ENCODE measurements at places on chromosomes 7 and 10. TPM values are rescaled to one million over a fixed set of nuclear protein-coding genes. Genes with fewer than 3 reads are reported as not detected.

Gene ENKUR
- total RNA-seq = not detected

Gene SCART1
- total RNA-seq = 2.7 TPM

Gene FFAR4
- total RNA-seq = not detected

DNA sequence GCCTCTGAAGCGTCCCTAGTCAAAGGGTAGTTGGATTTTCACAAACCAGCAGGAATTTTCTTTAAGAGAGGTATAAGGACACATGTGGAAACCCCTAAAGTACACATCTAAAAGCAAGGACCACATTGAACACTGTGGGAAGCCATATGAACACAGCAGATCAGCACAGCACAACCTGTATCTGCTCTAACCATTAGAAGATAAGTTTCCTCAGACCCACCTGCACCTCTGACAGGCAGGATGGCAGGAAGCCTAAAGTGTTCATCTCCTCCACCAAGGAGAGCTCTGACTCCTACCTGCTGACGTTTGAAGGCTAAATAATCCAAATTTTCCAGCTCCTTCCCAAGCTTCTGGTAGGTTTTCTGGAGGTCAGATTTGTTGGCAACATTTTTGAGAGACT is 174.4 kb downstream of the CTNNA3 start:
- H3K4me3 ChIP-seq = no peak overlapping the region
- no peaks in the 10 kb centered on the region for H3K4me1 ChIP-seq
- H3K36me3 ChIP-seq = no peaks in the 10 kb centered on the region
- no peak overlapping the region for H3K27ac ChIP-seq
- no peak for DNase-seq

GRCh38 chr10:132341017-132341416 is 9.0 kb downstream of the LRRC27 start:
- peaks cover 17% of the 10 kb centered on the region for H3K4me1 ChIP-seq
- H3K4me3 ChIP-seq = no peak overlapping the region
- peaks cover 5% of the 10 kb centered on the region for H3K36me3 ChIP-seq
- no peaks in the 10 kb centered on the region for H3K27me3 ChIP-seq
- no peak for DNase-seq
- no peak overlapping the region for H3K27ac ChIP-seq

DNA sequence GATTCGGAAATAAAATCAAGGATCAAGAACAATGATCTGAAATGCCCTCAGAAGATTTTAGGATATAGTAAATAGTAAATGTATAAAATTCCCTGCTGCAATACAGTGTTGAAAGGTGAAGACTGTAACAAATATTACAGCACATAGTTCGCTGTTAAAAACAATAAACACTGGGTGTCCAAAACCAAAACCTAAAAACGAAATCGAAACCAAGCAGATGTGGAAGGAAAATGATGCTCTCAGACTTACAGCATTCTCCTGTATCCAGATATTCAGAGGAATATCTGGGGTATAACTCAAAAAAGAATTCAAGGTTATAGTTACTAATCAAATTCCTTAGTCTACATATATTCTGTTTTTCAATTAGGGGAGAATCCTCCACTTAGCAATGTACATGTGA is 708.1 kb upstream of the PCDH15 start:
- H3K27me3 ChIP-seq = no peaks in the 10 kb centered on the region
- H3K4me3 ChIP-seq = no peak overlapping the region
- no peak for DNase-seq
- H3K36me3 ChIP-seq = no peaks in the 10 kb centered on the region

GRCh38 chr10:929960-930624 is 1.4 kb downstream of the LARP4B start:
- peaks cover 42% of the 10 kb centered on the region for H3K4me1 ChIP-seq
- no peaks in the 10 kb centered on the region for H3K27me3 ChIP-seq
- H3K36me3 ChIP-seq = peaks cover 22% of the 10 kb centered on the region
- peak overlapping the region; percentile 96 for H3K27ac ChIP-seq
- H3K4me3 ChIP-seq = peak overlapping the region; percentile 96

DNA sequence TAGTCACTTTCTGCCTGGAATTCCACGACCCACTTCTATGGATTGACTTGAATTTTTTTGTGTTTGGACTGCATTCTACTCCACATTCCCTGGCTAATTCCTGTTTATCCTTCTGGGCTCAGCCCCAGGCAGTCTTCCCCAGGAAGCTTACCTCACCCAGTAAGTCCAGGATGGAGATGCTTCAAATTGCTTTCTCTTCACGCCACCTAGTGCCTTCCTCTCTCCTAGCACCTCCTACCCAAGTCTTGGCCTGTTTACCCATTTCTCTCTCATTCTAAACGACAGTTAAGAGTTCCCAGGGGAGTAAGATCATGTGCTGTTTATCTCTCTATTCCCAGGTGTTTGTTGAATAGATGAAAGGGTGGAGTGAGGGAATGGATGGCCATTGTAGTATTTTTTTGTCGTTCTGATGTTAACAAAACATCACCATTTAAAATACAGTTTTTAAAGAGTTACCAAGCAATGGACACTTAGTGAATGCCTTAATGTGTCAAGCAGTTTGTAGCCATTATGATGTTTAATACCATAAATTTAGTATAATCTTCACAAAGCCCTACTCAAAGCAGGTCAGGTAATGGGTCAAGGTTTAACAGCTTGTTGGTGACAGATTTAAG is 45.5 kb upstream of the TARP start:
- H3K27ac ChIP-seq = peak overlapping the region; percentile 76
- DNase-seq = no peak
- H3K36me3 ChIP-seq = no peaks in the 10 kb centered on the region

GRCh38 chr10:93722550-93722949 is 20.2 kb upstream of the FRA10AC1 start:
- H3K4me1 ChIP-seq = peaks cover 4% of the 10 kb centered on the region
- no peak overlapping the region for H3K27ac ChIP-seq
- no peak for DNase-seq
- no peak overlapping the region for H3K4me3 ChIP-seq
- H3K36me3 ChIP-seq = no peaks in the 10 kb centered on the region
- H3K27me3 ChIP-seq = peaks cover 13% of the 10 kb centered on the region

DNA sequence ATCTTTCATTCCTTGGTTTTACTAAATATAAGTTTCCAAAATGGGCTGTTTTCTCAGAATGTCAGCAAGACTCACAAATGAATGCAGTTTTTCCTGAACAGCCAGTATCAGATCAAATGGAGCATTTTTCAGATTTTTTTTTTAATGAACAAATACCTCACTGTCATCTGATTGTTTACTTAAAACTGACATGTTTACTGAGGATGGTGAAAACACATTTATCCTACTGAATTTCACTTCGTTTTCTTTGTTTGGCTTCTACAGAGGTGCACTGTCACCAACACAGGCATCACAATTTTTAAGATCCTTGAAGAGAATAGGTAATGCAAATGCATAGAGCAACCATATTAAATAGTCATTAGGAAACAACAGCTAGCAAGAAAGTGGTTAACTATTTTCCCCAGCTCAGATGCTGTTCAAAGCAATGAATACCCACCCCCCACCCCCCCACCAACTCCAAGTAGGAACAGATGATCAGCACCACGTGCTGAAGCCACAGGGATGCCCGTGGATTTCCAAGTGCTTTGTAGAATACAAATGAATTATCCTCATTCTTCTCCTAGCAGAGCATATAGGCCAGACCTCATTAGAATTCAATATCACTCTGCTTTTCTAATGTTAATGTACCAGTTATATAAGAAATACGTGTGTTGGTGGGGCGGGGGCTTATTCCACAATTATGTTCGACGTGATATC is 205.9 kb downstream of the SKAP2 start:
- no peak overlapping the region for H3K4me3 ChIP-seq
- peaks cover 32% of the 10 kb centered on the region for H3K27me3 ChIP-seq
- no peaks in the 10 kb centered on the region for H3K4me1 ChIP-seq
- H3K36me3 ChIP-seq = no peaks in the 10 kb centered on the region
- no peak for DNase-seq
- no peak overlapping the region for H3K27ac ChIP-seq

GRCh38 chr7:5702876-5703571 is 78.4 kb downstream of the RNF216 start:
- peaks cover 47% of the 10 kb centered on the region for H3K4me1 ChIP-seq
- no peaks in the 10 kb centered on the region for H3K27me3 ChIP-seq
- H3K36me3 ChIP-seq = peaks cover 40% of the 10 kb centered on the region
- no peak overlapping the region for H3K4me3 ChIP-seq
- H3K27ac ChIP-seq = no peak overlapping the region
- DNase-seq = no peak

DNA sequence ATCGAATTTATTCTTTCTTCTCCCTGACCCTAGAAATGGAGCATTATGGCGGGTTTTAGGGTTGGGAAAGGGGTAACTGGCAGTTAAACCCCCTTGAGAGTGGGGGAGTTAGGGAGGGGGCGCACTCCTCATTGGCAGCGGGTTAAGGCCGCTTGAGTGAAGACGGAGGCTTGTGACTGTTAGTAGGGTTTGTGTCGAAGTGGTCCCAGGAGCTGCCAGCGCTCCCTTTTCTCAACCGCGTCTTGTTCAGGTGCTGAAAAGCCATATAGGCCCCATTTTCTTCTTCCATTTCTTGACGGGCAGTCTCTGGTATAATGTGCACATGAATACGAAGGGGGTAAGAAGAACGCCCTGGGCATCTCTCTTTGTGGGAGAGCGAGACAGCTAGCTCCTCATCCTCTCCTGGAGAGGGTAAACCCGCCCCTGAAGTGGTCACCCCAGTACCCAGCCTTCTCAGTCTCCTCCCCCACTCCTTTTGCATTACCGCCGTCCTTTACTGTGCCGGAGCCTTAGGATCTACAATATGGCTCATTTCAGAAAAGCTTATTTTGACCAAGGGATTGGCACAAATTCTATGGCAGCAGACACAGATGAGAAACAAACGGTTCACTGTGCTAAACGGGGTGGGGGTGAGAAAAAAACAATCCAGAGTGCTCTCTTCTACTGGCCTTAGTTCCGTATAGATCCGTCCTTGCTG is 836 bp downstream of the KMT2E start:
- peak; percentile 73 for DNase-seq
- H3K36me3 ChIP-seq = peaks cover 73% of the 10 kb centered on the region

- H3K4me1 ChIP-seq = no peaks in the 10 kb centered on the region
- H3K27ac ChIP-seq = no peak overlapping the region
These were observed 171.7 kb upstream of the CELF2 start for GRCh38 chr10:10845826-10846503.

- DNase-seq = no peak
- no peaks in the 10 kb centered on the region for H3K4me1 ChIP-seq
- H3K27me3 ChIP-seq = no peaks in the 10 kb centered on the region
- H3K36me3 ChIP-seq = no peaks in the 10 kb centered on the region
- H3K27ac ChIP-seq = no peak overlapping the region
- H3K4me3 ChIP-seq = no peak overlapping the region
These were observed 320.7 kb downstream of the CDC14C start for GRCh38 chr7:49245062-49245461.

DNA sequence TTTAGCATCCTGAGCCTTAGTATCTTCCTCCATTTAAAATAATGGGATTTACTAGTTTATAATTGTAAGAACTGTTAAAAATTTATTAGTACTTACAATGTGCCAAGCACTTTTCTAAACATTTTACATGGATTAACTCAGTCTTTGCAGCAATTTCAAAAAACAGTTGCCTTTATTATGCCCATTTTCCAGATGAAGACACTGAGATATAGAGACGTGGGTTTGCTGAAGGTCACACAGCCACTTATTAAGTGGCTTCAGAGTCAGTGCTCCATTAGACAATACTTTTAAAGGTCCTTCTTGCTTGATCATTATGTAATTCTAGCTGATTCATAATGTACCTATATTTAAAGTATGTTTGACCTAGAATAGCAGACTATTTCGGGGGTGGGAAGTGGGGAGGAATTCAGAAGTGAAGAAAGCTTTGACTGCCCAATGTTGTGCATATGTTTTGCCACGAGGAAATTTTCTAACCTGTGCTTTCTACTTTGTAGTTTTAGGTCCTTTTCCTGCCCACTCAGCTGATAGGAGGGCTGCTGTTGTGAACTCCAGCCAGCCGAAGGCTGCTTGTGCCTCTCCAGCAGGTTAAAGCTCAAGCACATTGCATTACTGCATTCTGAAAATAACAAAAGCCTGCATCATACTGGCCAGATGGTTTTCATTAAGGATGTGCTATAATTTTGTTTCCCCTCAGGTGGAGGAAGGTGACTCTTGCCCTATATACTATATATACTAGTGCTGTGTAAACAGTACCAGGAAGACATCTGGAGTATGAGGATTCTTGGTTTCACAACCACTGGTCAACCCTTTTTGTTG is 4.3 kb downstream of the PLEKHA8 start:
- no peak overlapping the region for H3K27ac ChIP-seq
- no peak for DNase-seq
- H3K27me3 ChIP-seq = no peaks in the 10 kb centered on the region
- no peak overlapping the region for H3K4me3 ChIP-seq
- no peaks in the 10 kb centered on the region for H3K36me3 ChIP-seq

DNA sequence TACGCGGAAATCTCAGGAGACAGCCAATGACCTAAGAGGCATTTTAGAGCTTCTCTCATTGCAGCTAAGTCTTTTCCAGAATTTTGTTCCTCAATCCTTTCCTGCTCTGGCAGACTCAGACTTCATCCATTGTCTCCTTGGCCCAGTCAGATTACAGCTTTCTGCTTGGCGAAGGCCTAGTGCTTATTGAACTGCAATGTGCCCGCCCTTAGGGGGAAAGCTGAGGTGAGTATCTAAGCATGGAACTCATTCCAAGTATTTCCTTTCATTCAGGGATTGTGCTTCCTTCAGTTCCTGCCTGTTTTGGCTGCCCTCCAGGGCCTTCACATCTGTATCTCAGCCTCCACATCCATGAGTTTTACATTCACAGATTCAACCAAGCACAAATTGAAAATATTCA is 37.5 kb downstream of the PRLHR start:
- no peak overlapping the region for H3K4me3 ChIP-seq
- DNase-seq = no peak
- no peak overlapping the region for H3K27ac ChIP-seq
- H3K4me1 ChIP-seq = no peaks in the 10 kb centered on the region

All from activated CD8-positive, alpha-beta T cell treated with anti-CD3 and anti-CD28 coated beads, Interleukin-2, amount 10 ng/mL, durations not matched to agents 7 days and 5 days (primary cell).